Activated gamma-delta T cell treated with anti-CD3 and anti-CD28 coated beads, Interleukin-2, amount 50 U/mL, for 16 hours (primary cell): ENCODE measurements at places on chromosomes 2 and 18.

- no peak for DNase-seq
Observed at GRCh38 chr2:199163613-199164458, 293.9 kb downstream of the SATB2 start.

DNA sequence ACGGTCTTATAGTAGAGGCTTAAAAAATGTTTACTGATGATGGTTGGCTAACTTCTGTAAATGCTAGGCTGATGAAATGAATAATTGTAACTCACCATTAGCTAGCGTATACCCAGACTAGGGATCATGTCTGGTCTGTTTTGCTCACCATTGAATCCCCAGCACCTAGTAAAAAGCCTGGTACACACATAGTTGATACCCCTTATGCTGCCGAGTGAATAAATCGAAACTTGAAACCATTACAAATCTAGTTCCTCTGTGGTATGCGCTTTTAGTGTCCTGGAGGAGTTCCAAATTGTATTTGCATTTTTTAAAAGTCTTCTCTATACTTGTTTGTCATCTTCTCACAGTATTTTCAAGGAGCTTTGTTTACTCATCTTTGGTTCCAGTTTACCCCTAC is 1.3 kb downstream of the TAF1B start:
- DNase-seq: no peak

GRCh38 chr2:61793389-61793836 is 60.4 kb downstream of the FAM161A start:
- DNase-seq: peak; percentile 36

DNA sequence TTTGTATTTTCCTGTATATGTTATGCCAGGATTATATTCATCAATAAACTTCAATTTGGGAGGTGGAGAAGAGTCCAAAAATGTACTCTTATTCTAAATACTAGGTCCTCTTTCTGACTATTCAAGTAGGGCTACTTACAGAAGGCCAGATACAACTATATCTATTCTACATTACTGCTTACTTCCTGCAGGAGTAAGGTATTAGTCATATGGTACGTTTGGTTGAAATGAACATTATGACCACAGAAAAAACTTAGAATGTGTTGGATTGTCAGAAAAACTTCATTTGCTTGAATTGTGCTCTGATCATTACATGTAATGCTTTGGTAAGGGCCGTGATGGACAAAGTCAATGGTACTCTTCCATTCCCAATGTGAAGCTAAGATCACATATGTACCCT is 35.0 kb downstream of the STAT4 start:
- DNase-seq: no peak

GRCh38 chr18:26085056-26085455 is 5.4 kb downstream of the SS18 start:
- DNase-seq: no peak

DNA sequence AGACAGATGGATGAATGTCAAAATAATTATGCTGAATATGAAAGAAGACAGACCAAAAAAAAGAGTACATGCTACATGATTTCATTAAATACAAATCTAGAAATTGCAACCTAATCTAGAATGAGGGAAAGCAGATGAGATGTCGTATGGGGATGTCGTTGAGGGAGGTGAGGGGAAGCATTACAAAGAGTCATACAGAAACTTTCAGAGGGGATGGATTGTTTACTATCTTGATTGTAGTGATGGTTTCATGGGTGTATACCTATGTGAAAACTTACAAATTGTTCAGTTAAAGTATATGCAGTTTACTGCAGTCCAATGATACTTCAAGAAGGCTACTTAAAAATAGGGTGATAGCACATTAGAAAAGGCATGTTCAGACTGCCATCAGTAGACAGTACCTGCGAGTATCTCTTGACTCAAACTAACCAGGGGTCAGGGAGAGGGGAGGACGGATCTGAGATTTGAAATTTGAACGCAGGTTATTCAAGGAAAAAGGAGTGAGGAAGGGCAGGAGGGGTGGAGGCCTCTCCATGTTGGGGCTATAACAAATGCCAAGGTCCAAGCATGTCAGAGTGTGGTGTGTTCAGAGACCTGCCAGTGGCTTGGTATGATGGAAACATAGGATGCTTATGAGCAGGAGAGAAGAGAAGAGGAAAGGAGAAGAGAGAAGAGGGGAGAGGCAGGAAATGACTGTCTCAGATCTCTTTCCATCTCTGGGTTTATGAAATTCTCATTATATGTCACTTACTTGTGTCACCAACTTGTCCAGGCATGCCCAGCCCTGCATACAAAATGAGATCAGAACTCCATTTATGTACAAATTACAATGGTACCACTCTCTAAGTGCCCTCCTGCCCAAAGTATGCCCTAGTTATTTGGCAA is 257.3 kb upstream of the CXCR4 start:
- DNase-seq: no peak

GRCh38 chr2:238096311-238097011 is 3.7 kb upstream of the ESPNL start:
- DNase-seq: no peak

DNA sequence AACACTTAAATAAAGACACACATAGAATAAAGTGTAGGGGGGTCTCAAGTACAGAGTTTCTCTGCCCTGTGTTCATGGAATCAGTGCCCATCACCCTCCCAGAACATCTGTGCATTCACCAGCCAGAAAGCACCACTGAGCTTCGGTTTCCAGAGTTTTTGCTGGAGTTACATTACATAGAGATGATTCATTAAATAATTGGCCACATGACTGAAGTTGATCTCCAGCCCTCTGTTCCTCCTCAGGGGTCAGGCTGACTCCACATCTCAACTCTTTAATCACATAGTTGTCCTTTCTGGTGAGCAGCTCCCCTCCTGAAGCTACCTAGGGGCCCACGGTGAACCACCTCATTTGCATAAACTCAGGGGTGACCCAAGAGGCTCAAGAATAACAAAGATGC is 129.8 kb downstream of the METTL4 start:
- no peak for DNase-seq

- no peak for DNase-seq
Observed at GRCh38 chr2:102226612-102227391, 40.0 kb downstream of the IL1RL2 start.

DNA sequence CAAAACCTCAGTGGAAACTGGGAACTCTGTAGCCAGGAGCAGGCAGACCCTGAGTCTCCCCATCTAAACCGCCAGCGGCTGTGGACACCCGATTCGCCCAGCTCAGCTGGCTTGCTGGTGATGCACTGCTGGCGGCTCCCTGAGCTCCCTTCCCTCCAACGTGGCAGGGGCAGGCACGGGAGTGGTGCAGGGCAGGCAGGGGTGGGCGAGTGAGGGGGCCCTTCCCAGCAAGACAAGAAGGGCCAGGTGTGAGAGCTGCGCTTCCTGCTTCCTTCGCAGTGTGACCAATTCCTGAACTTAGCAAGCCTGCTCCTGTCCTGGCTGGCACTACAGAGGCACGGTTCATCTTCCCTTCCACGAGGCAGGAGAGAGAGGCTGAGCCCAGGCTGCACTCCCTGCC is 12.3 kb upstream of the SEMA4C start:
- DNase-seq: no peak

DNA sequence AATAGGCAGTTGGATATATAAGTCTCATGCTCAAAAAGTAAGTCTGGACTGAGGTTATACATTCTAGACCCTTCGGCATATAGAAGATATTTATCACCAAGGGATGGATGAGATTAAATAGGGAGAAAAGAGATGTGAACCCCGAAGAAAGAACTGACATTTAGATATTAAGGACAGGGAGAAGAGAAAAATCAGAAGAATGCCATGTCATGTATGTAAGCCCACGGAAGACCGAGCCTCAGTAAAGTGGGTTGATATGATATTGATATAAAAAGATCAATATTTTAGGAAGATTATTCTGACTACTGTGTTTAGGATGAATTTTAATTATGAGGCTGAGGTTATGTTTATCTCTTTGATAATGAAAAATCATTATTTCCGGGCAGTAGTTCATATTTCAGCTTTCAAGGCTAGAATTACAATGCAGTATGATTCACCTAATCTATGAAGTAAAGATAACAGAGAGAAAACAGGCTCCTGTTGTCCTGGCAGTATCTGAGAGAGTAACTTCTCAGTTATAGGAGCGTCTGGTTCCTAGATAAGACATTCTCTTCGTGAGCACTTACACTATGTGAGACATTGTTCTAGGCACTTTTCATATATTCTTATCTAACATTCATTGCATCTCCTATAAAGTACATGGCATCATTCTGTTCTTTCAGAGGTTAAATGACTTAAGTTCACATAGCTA is 83.0 kb downstream of the UBR3 start:
- DNase-seq: no peak

DNA sequence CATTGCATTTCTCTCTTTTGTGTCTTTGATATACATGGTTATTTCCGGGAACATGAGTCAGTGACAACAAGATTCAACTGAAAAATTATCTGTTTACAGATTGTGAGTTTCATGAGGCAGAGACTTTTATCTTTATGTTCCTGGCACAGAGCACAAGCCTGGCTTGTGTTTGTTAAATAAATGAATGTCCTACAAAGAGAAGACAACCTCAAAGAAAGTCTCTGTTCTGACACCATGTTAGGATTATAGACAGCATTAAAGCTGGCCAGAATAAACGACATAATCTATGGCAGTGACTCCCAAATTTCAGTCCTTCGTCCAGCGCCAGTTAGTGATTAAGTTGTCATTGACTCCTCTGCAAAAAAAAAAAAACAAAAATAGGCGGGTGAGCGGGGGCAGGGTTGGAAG is 97.4 kb upstream of the DNAJC10 start:
- no peak for DNase-seq

DNA sequence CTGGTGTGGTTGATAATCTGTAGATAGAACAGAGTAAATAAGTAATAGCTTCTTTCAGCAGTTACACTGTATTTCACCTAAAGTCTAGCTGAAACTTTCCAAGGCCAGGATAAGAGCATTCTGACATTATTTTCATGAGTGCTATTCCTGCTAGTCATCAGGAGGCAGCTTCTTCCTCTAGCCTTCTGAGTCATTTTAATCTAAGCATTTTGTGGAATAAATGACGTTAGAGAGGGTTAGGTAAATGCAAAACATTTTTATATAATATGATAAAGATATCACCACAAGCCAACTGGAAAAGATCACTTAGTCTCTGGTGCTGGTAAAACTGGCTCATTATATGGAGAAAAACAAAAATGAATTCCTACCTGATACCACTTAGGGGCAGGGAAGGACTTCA is 138.5 kb downstream of the MEP1B start:
- no peak for DNase-seq

DNA sequence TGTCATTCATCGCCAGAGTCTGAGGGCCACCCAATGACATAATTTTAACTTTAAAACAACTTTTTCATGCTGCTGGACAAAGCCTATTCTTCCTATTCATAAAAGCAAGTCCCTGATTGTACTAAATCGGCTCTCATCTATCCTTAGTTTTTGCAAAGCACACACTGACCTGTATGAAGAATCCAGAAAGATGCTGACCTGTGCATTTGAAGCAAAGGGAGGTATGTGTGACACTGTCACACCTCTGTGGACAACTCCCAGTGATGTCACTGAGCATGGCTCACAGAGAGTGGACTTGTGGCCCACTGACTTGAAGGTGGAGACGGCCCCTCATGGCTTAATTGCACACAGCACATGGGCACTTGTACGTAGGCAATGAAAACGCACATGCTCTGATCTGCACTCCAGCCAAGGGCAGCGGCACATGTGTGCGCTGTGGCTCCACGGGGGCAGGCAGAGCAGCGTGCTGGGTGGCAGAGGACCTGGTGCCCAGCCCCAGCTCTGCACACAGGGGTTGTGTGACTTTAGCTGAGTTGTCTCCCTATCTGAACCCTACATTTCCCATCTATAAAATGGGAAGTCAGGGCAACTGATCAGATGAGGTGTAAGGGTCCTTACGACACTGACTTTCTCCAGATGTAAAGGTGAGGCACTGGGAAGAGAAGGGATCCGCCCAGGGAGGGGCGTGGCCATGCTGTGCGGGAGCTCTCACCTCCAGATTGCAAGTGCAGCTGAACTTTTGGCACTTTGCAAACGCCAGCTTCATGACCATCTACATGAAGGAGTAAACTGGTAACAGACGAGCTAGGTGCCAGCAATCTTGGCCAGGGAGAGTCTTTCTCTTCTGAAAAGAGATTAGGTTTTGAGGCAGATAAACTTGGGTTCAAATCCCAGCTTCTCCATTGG is 14.3 kb upstream of the ODC1 start:
- DNase-seq: no peak

DNA sequence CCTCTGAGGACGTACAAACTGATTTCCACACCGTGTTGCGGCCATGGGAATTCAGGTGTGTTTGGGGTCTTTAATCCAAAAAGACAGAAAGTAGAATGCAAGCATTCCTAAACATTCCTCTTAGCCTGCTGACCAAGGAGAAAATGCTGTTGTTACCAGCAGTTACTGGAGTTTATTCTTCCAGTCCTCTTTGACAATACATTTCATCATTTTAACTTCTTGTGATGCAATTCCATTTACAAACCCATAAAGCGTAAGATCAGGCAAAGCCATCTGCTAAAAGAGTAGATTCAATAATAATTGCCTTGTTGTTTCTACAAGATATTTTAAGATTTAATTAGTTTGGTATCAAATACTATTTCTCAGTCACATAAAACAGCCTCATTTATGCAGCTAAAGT is 32.7 kb downstream of the SPIRE1 start:
- no peak for DNase-seq

GRCh38 chr18:73839441-73839840 is 308.2 kb downstream of the FBXO15 start:
- no peak for DNase-seq

DNA sequence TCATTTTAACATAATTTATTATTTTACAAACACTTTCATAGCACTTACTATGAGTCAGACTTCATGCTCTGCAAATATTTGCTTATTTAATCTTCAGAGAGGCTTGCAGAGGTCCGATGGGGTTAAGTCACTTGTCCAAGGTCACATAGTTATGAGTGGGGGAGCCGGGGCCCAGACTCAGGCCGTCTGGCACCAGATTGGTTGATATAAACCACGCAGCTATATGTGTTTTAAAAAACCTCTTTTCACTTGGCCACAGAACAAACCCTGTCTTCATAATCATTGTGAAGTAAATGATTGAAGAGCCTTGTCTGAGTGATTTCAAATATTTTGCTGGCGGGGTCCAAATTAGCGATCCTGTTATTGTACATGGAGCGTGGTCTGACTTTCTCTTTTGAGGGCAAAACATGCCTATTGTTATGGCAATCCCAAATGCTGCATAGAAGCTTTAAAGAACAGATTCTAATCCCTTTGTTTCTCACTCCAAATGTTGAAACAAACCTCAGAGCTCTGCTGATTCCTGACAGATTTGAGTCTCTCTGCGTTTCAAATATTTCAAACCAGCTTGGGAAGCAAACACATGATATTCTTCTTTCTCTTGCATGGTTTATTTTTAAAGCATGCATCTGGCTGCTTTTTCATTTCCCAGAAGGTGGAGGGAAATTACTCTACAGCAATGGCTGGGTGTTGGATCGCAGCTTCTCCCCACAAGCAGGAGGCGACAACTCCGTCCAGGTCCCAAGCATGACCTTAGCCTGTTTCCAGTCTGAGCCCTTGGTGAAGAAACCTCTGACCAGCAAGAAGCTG is 142.4 kb downstream of the DDX1 start:
- DNase-seq: no peak

- DNase-seq: no peak
Observed at GRCh38 chr2:129619471-129619870, 360.0 kb upstream of the RAB6C start.

- no peak for DNase-seq
Observed at GRCh38 chr2:53422979-53423378, 344.6 kb upstream of the CHAC2 start.

GRCh38 chr2:36670881-36671595 is 25.5 kb upstream of the VIT start:
- no peak for DNase-seq
